ENCODE measurements at places on chromosomes 7 and 10.

GRCh38 chr10:114703377-114704107, 45.5 kb upstream of the ABLIM1 start:
- peak; percentile 9 for DNase-seq

GRCh38 chr10:47330804-47331203, 8.6 kb downstream of the GDF2 start:
- DNase-seq: no peak

GRCh38 chr10:32051926-32052325, 4.3 kb downstream of the KIF5B start:
- DNase-seq: no peak

DNA sequence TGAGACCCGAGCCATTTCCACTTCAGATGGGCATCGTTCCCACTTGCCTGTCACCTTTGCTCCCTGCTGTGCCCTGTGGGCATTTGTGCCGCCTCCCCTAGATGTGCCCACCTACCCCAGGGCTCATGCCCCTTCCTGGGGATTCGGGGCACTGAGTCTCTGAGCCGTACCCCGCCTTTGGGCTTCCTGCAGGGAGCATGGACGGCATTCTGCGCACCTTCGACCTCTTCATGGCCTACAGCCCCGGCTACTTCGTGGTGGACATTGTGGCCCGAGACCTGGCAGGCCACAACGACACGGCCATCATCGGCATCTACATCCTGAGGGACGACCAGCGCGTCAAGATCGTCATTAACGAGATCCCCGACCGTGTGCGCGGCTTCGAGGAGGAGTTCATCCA, 36.3 kb upstream of the VSIR start:
- DNase-seq: no peak

GRCh38 chr10:77798940-77799339, 127.6 kb downstream of the DLG5 start:
- no peak for DNase-seq

- no peak for DNase-seq
Observed at GRCh38 chr10:69562731-69563254, 10.4 kb downstream of the NEUROG3 start.

Data from CD4-positive, CD25-positive, alpha-beta regulatory T cell (primary cell).